Left lobe of liver (tissue), 2 donors: ENCODE measurements at places on chromosomes 4 and X. TPM values are rescaled to one million over a fixed set of nuclear protein-coding genes. Genes with fewer than 3 reads are reported as not detected.

- DNase-seq = no peak
Observed at GRCh38 chrX:40080894-40081678, 16.7 kb downstream of the BCOR start.

GRCh38 chrX:3697220-3697684, 16.2 kb downstream of the PRKX start:
- DNase-seq = no peak

DNA sequence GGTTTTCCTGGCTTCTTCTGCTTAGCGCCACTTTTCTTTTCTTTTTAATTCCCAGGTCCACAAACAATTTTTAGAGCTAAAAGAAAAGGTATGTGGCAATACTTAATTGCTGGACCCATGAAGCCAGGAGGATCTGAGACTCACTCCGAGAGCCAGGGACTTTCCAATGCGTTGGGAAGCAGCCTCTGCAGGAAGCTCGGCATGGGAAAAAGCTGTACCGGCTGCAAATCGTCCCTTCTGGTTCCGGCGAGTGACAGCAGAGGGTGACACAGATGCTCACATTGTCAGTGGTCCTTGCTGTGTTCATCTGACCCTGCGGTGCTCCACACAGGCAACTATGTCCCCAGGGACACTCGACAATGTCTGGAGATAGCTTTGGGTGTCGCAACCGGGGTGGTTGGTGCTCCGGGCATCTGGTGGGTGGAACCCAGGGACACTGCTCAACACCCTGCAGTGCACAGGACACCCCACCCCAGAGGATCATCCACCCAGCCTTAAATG, 164.0 kb downstream of the PRKX start:
- DNase-seq = no peak

DNA sequence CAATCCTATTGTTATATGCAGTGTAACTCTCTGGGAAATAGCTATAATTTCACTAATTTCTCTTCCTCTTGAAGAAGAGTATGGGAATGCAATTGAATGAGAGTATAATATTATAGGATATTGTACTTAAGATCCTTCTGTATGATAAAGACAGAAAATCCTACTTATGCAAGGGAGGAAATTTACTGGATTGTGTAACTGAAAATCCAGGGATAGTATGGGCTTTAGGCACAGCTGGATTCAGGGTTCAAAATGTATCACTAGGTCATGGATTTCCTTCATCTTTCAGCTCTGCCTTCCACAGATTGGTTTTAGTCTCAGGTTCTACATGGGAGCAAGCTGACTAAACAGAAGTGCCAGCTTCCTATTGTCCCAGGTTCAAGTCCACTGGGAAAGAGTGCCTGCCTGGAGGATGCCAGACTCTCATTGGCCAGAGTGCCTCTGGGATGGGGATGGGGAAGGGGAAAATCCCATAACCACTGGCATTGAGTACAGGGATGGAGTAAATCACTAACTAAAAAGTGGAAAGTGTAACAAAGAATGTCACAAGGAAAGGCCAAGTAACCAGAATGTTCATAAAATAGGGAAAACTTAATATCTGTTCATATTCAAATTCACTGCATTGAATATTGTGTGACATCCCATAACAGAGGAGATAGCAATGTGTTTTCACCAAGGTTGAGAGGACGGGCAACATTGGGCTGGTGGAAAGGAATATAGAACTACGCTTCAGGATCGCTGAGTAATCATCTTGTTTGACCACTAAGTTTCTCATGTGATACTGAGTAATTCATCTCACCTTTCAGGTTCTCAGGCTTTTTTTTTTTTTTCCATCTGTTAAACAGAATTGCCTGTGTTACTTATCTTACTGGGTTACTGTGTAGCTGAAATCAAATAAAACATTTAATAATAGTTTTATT, 75.7 kb downstream of the ANXA3 start:
- DNase-seq = no peak

DNA sequence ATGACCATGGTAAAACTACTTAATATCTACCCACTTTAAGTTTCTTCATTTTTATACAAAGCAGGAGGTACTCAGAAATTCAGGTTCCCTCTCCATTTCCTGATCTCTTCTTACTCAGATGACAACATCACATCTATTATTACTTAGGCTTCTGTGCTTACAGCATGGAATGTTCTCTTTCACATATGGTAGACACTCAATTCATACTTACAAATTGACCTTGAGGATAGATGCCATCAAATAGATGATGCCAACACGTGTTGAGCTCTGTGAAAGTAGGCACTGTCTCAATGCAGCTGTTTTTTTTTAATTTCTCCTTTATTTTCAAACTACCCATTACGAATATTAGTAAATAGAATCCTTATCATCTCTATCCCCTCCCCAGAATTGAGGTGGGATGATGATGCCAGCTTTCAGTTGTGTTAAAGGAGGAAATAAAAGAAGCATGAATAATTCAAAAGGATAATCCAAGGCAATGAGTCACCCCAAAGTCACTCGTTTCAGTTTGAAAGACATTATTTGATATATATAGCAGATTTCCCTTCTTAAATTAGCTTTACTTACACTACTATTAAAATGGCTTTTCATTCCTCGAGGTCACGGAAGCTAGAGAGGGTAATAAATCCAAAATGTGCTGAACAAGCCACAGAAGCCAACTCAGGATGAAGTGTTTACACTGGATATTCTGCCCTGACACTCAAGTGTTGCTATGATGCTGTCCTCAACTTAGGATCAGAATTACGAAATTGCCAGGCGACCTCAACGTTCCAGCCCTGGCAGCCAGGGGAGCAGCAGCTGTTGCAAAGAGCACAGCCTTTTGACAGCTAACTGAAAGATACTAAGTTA, 124.2 kb upstream of the EOLA2 start:
- DNase-seq = no peak

The MGAT4D gene
- total RNA-seq = not detected

The CDS1 gene
- total RNA-seq = 0.65 TPM

The AFF2 gene
- total RNA-seq = 0.13 TPM

The GIMD1 gene
- total RNA-seq = not detected
